ENCODE measurements at places on chromosomes 4 and X.

GRCh38 chrX:2581296-2581695 is 80.5 kb upstream of the DHRSX start:
- DNase-seq: no peak

DNA sequence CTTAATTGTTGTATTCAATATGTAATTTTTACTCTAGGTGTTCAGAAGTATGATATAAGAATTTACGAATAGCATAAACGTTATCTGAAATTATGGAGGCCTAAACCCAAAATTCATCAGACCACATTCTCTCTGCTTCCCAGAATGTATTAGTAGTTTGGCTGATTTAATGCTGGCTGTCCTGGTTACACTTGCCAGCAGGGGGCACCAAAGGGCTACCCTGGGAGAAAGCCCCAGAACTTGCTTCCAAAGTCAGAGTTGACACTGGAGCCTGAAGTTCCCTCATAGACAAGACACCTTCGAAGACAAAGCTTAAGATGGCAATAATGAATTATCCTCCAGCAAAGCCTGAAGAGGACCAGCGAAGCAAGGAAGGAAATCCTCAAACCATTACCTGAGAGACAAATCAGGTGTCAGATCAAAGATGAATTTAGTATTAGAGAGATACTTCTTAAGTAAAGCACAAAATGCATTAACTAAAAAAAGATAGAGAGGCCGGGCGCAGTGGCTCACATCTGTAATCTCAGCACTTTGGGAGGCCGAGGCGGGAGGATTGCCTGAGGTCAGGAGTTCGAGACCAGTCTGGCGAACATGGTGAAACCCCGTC is 11.3 kb upstream of the ANOS1 start:
- peak; percentile 32 for DNase-seq

DNA sequence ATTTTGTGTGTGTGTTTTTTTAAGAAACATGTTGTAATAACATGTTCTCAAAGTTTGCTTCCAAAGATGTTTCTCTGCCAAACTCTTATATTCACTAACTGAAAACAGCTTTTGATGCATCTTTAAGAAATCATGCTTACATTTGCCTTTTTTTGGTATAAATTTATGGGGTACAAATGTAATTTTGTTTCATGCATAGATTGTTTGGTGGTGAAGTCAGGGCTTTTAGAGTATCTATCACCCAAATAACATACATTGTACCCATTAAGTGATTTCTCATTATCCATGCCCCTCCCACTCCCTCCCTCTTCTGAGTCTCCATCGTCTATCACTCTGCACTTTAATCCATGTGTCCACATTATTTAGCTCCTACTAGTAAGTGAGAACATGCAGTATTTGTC is 30.8 kb downstream of the SPINK2 start:
- DNase-seq: no peak

- DNase-seq: no peak
Observed at GRCh38 chr4:8112036-8112576, 46.5 kb downstream of the ABLIM2 start.

- no peak for DNase-seq
Observed at GRCh38 chr4:110634350-110635162, 11.7 kb upstream of the PITX2 start.

GRCh38 chr4:45765521-45765920 is 358.3 kb downstream of the GABRG1 start:
- DNase-seq: no peak

- no peak for DNase-seq
Observed at GRCh38 chr4:27327421-27328181, 467.0 kb downstream of the STIM2 start.

GRCh38 chr4:80335554-80336358 is at the start of gene CFAP299:
CFAP299 (plus strand) TSS chr4:80335730.
- peak; percentile 13 for DNase-seq

DNA sequence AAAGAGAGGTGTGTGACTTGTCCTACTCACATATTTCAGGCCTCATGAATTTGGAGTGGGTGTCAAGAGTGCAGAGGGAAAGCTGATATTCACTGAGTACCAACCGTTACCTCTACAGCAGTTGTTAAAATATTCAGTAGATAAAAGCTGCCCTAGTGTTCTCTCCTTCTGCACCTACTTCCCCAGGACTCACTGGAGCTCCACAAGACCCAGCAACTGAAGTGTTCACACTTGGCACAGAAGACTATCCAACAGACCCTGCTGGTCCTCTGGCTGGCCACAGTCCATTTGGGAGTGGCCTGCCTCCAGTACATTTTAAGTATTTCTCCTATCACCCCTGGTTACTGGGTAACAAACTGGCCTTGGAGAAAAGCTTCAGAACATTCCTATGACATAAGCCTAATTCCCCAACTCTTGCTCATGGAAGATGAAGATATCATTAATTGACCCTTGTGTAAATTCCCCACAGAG is 70.8 kb downstream of the PPARGC1A start:
- no peak for DNase-seq

DNA sequence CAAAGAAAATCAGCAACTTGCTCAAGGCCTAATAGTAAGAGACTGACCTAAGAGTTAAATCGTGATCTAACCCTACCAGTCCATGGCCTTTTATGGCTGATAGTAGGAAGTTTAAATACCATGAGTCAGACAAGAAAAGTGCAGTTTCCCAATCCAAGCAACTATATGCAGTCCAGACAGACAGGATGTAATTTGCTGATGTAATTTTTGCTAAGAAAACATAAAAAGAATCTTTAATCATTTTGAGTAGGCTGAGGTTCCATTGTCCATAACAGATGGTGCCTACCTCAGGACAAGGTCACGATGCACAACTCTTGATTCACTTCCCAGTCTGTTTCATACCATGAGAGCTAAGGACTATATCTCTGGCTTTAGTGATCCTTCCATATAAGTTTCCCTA is 317.5 kb upstream of the GRIA3 start:
- no peak for DNase-seq

GRCh38 chr4:17358241-17358640 is 153.6 kb downstream of the QDPR start:
- no peak for DNase-seq

DNA sequence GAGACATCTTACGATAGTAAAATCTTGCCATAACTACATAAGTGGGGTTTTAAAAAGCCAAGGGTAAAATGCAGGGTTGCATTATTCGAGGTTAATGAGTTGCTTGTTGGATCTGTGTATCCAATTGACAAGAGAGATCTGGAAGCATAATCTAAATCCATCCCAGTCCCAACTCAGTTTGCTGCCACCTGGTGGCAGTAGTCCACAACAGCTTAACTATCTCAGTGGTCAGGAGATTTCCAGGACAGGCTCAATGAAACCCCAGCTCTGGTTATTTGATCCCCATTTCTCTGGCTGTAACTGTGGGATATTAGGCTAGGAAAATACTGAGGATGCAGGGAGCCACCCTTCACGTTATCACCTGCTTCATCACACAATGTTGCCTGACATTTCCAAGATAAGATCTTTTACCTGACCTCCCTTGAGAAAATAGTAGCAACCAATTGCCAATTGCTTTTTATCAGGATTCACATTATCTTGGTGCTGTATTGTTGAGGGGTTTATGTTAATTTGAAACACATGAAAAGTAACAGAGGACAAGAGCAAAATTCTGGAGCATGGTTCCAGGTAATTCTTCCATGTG is 88.2 kb upstream of the TNIP3 start:
- DNase-seq: peak; percentile 41

DNA sequence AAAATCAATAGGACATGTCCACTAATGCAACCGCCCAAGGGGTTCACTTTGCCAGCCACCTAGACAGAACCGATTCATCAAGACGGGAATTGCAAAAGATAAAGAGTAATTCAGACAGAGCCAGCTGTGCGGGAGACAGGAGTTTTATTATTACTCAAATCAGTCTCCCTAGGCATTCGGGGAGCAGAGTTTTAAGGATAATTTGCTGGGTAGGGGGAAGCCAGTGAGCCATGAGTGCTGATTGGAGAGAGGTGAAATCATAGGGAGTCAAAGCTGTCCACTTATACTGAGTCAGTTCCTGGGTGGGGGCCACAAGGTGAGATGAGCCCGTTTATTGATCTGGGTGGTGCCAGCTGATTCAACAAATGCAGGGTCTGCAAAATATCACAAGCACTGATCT is 8.5 kb downstream of the TMEM184C start:
- DNase-seq: no peak

- DNase-seq: no peak
Observed at GRCh38 chr4:89161841-89162240, 50.5 kb downstream of the TIGD2 start.

- DNase-seq: no peak
Observed at GRCh38 chr4:7429069-7429416, 5.7 kb downstream of the PSAPL1 start.

All from stimulated activated CD8-positive, alpha-beta memory T cell treated with anti-CD3 and anti-CD28 coated beads, Interleukin-12 subunit alpha, Interleukin-12 subunit beta, amount 100 ng/mL, for 1 hour (primary cell).